ENCODE measurements at places on chromosomes 2 and 18.

DNA sequence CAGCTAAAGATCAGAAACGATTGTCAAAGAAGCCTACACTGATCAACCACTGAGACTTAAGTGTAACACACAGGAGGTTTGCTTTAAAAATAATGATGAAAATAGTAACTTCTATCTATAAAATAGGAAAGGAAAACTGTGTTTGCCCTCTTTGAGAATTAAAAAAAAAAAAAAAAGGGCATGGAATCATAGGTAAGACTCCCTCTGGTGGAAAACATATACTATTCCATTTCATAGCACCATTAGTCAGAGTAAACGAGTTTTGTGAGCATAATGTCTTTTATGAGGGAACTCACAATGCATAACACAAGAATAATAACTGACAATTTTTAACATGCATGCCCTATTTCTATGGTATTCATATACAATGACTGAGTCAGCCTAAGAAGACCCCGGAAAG is 36.3 kb downstream of the SLC35F5 start:
- no peak for DNase-seq

DNA sequence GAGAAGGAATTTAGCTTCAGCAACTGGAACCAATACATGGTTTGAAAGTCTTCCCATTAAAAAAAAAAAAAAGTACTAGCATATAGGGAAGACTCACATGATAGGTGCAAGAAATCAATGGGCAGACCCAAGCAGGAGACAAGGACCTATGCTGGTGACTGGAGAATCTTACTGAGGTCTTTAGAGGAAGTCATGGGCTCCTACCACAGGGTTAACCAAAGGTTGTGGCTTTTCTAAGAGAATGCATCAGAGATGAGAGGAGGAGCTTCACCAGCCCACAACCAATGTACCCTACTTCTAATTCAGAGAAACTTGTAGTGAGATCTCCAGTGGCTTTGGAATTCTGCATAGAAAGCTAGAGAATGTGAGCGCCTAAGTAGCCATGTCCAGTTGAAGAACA is 207.4 kb downstream of the NCKAP5 start:
- no peak for DNase-seq

GRCh38 chr18:30987467-30988241 is 54.9 kb downstream of the DSC3 start:
- no peak for DNase-seq

- DNase-seq = no peak
Observed at GRCh38 chr2:222730366-222730999, 59.0 kb downstream of the MOGAT1 start.

DNA sequence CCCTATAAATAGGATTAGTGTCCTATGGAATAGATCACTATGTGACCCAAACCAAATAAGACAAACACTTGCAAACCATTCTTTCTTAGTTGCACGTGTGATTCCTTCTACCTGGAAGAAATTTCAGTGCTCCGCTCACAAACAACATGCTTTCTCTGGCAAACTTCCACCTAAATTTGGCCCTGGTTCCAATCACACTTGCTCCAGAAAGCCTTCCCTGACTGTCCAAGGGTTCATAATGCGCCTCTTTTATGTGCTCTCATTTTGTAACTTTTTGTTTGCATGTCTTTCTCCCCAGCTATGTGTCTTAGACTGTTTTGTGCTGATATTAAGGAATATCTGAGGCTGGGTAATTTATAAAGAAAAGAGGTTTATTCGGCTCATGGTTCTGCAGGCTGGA is 69.8 kb downstream of the GRB14 start:
- DNase-seq = no peak

- DNase-seq = peak; percentile 86
Observed at GRCh38 chr2:64797881-64798575, 144.3 kb upstream of the SERTAD2 start.

GRCh38 chr2:20229322-20230113 is 4.6 kb upstream of the SDC1 start:
- no peak for DNase-seq

DNA sequence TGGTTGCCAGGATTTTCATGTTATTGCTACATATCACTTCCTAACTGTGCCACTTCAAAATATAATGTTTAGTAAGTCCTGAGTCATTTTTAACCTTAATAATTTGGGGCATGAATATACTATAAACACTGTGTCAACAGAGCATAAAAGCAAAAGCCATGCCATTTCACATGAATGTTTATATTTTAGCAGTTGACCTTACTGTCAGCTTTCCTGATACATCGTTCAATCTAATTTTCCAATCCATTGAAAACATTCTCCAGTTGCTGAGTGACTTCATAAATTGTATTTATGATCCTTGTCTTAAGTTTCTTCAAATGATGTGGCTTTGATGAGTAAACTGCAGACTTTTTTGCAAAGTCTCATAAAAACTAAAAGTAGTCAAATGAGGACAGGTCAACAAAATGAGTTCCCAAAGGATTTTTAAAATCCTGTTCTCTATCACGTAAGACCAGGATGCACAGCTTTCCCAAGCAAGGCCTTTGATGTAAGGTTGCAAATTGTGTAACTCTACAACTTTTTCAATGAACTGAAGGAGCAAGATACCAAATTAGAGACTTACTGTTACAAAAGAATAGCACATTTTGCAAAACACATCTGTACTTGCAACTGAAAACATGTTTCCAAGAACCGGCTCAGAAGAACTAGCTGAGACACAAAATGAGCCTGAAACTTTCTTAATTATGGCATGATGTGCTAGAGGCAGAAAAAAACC is 117.7 kb downstream of the SATB2 start:
- no peak for DNase-seq

DNA sequence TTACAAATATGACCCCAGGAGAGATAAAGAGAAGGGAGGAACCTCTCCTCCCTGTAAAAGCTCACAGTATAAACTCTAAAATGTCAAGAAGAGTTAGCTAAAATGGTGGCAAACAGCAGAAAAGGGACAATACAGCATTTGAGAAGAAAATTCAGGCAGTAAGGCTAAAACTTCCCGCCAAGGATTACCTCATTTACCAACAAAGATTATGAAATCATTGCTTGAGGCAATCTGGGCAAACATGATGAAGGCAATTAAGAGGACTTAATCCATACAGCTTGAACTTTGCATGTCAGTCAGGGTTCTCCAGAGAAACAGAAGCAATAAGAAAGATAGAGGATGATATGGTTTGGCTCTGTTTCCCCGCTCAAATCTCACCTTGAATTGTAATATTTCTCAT is 81.4 kb downstream of the CMPK2 start:
- no peak for DNase-seq

GRCh38 chr18:59861963-59862819 is 37.6 kb upstream of the PMAIP1 start:
- DNase-seq = no peak

DNA sequence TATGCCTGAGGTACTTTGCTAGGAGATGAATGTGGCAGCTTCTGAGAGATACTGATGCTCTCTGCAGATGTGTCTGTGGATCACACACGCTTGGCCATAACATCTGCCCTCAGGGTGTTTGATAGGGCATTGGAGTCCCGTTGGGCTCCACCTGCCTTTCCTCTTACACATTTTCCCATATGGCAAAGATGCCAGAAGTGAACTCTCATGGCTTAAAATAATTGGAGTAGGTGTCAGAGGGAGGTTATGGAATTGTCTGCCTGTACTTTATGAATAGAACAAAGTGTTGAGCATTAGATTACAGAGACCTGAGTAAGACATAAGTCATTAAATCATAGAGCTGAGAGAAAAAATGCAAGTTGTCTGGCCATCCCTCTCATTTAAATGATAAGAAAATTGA is 75.3 kb upstream of the PNPT1 start:
- no peak for DNase-seq

DNA sequence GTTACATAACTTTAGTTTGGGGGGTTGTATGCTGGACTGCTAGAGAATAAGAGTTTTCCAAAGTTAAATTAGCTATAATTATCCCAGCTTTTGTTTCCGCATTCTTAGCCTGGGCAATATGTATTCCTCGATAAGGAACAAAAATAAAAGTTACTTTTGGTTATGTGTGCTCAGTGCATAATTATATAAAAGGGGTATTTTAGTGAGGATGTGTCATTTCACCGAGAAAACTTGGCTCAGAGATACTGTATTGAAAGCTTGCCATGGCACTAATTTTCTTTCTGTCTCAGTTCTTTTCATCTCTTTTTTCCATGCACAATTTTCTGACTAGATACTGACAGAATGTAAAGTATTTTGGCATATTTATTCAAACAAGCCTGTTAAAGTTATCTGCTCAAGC is 28.2 kb downstream of the ARHGAP15 start:
- DNase-seq = no peak

GRCh38 chr18:70431203-70431624 is 142.4 kb downstream of the SOCS6 start:
- no peak for DNase-seq

- peak; percentile 68 for DNase-seq
Observed at GRCh38 chr2:237403024-237403882, 10.7 kb downstream of the COL6A3 start.

- DNase-seq = no peak
Observed at GRCh38 chr2:203873461-203873860, 5.9 kb downstream of the CTLA4 start.

DNA sequence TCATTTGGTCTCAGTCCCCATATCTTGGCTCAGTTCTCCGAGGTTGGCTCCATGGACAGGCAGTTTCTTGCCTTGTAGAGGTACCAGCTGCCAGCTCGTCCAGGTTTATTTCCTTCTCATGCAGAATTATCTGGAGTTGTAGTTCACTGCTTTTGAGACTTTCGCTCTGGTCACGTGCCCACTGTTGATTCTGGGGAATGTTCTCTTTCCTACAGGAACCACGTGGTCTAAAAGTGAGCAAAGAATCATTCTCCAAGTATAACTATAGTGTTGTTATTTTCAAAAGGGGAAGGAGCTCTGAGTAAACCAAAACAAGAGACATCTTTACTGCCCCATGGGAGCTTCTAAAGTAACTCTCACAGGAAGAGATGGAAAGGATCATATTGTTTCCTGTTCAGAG is 41.2 kb upstream of the RAB27B start:
- DNase-seq = no peak

- DNase-seq = no peak
Observed at GRCh38 chr18:3251963-3252277, 4.3 kb downstream of the MYL12A start.

DNA sequence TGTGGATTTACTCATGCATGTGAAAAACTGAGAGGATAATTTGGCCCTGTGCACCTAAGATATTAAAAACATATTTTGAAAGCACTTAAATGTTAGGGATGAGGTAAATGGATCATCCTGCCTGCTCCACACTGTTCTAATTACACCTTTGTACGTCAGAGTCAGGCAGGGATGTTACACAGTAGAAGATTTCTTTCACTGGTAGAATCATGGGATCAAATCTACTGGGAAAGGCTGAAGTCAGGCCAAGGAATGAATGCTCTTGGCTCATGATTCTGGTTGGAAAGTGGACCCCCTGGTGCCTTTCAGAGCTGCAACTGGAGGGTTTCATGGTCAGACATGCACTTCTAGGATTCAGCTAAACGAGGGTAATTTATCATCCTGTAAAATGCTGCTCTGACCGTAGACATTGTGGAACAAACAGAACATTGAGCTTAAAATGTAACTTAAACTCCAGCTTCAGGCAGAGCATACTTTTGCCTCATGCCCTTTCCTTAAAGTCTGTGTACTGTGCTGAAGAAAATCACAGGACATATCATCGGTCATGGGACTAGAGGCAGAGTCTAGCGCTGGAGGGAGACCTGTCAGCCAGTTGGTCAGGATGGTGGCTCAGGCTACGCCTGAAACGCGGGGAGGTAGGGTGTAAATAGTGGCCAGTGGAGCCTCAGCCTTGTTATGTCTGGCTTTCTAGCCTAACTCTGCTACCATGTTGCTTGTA is 4.9 kb downstream of the KCNE4 start:
- DNase-seq = peak; percentile 63

- no peak for DNase-seq
Observed at GRCh38 chr2:169136885-169137534, 67.6 kb downstream of the DHRS9 start.

- DNase-seq = no peak
Observed at GRCh38 chr2:67108231-67108630, 288.9 kb upstream of the ETAA1 start.

DNA sequence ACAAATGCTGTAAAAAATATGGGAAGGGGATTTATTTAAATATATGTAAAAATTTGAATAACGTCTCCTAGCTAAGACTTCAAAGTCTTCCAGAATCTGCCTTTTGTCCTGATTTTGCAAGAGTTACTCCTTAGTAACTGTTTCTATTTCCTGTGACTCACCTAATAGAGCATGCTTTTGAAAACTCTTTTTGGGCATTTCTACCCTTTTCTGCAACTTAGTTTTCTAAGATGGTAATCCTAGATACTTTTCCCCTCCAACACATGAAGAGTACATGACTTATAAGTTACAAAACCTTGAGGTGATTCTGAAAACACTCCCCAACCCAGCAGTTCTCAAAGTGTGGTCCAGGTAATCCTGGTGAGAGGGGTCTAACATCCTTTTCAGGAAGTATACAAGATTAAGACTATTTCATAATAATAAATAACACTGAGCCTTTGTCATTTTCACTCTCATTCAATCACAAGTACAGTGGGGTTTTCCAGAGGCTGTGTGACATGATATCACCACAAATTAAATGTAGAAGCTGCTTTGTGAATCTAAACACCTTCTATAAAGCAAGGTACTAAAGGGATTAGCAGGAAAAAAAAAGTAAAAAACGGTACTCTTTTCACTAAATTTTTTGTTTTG is 31.9 kb downstream of the PPP4R3B start:
- DNase-seq = peak; percentile 77

DNA sequence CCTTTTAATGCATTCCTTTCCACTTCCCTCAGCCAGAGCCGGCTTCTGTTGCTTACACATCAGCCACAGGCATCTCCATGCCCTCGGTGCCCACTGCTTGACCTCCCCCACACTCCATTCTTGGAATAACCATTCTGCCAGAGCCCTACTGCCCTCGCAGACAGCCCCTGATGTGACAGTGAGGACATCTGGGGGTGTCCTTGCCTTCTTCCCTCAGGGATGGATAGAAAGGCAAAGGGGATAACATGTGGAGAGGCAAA is 6.4 kb upstream of the NPPC start:
- DNase-seq = no peak

GRCh38 chr2:102166189-102166845 is 20.5 kb upstream of the IL1RL2 start:
- peak; percentile 86 for DNase-seq

DNA sequence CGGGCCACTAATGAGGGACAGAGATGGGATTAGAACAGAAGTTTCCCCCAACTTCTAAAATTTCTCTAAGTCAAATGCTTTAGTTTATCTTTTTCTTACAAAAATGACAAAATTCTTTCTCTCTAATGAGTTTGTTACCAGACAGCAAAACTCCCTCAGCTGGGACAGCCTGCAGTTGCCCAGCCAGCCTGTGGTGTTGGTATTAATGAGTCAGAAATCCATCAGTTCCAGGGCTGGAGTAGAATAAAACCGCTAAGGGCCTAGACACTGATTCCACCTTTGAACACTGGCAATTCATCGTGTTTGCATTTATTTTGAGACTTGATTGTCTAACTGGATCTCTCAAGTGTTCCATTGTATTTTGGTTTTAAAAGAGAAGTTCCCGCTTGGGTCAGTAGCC is 38.3 kb upstream of the SMAD2 start:
- DNase-seq = peak; percentile 47

DNA sequence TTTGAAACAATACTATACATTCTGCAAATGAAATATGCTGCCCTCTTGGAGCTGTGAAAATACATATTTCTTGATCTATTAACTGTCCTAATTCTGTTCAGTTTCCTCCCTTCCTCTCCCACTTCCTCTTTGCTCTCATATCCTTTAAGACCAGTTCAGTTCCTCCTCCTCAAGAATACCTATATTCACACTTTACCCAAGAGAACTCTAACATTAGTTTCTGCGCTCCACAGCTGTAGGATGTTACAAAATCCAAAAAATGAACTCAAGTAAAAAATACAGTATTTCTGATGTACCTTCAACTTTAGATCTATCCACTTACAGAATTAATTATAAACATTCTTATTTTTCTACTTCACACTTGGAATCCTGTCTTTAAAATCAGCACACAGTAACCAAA is 5.4 kb downstream of the ITSN2 start:
- DNase-seq = no peak

Measured in astrocyte of the spinal cord (primary cell).